ENCODE measurements at places on chromosomes 5 and 9. TPM values are rescaled to one million over a fixed set of nuclear protein-coding genes. Genes with fewer than 3 reads are reported as not detected.

The EPB41L4B gene
- total RNA-seq, result 4.7 TPM

The ANXA1 gene
- 834 TPM for total RNA-seq

The PLPP7 gene
- 11.8 TPM for total RNA-seq

The HAVCR2 gene
- 4.4 TPM for total RNA-seq

The NR6A1 gene
- total RNA-seq, result 1.2 TPM

Measured in vagina (tissue), 2 donors.